Dermis blood vessel endothelial cell (primary cell): ENCODE measurements at places on chromosomes 5 and 9.

DNA sequence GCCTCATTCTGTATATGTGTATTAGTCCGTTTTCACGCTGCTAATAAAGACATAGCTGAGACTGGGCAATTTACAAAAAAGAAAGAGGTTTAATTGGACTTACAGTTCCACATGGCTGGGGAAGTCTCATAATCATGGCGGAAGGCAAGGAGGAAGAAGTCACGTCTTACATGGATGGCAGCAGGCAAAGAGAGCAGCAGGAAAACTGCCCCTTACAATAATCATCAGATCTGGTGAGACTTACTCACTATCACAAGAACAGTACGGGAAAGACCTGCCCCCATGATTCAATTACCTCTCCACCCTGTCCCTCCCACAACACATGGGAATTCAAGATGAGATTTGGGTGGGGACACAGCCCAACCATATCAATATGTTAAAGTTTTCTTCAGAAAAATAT lies 49.8 kb upstream of the GPBP1 start:
- DNase-seq: no peak

- no peak for DNase-seq
Measured at GRCh38 chr5:13830536-13830935, 114.0 kb downstream of the DNAH5 start.

- no peak for DNase-seq
Measured at GRCh38 chr5:154081246-154081645, 42.5 kb downstream of the MFAP3 start.

DNA sequence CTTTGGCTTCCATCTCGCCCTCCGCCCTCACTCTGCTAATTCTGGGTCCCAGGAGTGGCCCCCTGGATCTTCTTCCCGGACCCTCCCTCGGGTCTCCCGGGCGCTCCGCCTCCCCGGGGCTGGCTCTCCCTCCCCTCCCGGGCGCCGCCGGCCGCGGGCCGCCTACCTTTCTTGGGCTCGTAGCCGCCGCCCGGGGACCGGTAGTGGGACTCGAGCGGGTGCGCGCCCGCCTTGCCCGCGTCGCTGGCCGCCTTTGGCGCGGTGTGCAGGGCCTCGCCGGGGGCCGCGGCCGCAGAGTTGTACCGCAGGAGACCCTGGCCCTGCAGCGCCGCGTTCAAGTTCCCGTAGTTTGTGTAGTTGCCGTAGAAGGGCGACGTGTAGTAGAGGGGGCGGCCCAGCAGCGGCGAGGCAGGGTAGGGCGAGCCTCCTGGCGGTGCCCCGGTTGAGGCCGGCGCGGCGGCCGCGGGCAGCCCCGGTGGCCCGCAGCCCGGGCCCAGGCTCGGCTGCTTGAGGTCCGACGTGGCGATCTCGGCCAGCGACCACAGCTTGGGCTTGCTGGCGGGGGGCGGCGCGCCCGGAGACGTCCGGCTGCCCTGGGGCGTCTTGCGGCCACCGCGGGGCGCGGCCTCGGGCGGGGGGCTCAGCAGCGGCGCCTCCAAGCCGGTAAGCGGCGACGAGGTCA lies 3.2 kb downstream of the IRX2 start:
- DNase-seq: no peak

- no peak for DNase-seq
Measured at GRCh38 chr5:159420940-159421339, 90.7 kb upstream of the IL12B start.

GRCh38 chr9:99690573-99690972 lies 131.1 kb upstream of the NR4A3 start:
- no peak for DNase-seq

DNA sequence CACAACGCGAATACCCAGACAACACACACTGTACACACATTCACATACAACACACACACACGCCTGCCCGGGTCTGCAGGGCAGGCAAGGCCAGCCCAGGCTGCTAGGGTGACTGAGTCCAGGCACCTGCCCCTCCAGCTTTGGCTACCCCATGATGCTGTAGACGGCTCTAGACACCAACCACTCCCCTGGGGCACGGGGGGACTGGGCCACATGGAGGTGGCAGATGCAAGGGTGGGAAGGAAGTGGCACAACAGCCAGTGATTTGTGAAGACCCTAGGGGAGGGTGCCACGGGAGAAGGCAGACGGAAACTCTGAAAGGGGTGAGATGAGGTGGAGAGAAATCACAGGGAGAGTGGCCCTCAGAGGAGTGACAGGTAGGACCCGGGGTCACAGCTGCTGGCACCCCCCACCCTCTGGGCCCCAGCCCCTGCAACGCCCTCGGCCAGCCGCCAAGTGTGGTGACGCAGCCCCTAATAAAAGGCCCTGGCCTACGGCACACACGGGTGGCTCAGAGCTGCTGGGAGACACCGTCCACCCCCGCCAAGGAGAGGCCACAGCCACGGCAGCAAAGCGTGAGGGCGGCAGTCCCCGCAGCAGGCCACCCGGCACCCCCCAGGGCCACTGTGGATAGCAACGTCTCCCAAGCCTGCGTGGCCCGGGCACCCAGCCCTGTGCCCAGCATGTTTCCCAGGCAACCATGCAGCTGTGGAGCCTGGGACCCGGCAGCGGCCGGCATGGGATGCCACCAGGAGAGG lies 6.6 kb upstream of the CCDC187 start:
- DNase-seq: no peak
